ENCODE measurements at places on chromosomes 16 and 17.

- peaks cover 58% of the 10 kb centered on the region for H3K4me1 ChIP-seq
- DNase-seq: no peak
- H3K27ac ChIP-seq: peak within 1 kb of the TSS; percentile 99
- no peaks in the 10 kb centered on the region for H3K27me3 ChIP-seq
Measured at GRCh38 chr17:45221081-45222013, at the start of gene FMNL1. TSS of gene FMNL1 (plus strand) at chr17:45221885. CDS start at chr17:45222125, 240 bp downstream.

DNA sequence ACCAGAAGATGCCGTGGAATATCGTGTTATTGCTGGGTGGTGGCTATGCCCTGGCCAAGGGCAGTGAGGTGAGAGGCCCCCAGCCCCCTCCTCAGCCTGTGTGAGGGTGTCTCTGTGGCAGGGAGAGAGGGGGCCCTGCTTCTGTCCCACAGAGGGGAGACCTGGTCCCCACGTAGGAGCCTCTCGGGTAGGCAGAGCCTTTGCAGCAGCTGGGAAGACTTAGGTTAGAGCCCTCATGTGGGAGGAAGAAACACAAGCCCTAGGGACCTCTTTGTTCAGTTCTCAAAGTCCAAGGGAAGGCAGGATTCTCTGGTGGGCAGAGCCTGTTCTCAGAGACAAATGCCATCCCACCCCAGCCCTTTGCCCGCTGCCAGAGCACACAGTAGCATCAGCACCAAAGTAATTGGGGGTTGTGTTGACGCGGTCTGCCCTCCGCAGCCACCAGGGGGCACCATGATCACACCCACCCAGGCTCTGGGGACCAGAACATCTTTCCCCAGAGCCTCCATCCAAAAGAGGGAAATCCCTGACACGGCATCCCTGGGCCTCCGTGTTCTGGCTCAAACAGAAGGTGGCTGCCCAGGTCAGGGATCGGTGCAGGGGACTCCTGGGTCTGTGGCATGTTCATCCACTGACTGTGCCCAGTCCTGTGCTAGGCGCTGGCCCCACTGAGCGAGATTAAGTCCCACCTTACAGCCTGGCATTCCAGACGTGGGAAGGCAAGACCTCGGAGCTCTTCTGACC, 11.5 kb upstream of the FOXN1 start:
- peaks cover 22% of the 10 kb centered on the region for H3K27me3 ChIP-seq
- no peaks in the 10 kb centered on the region for H3K36me3 ChIP-seq
- no peaks in the 10 kb centered on the region for H3K4me1 ChIP-seq
- peak; percentile 70 for DNase-seq
- H3K4me3 ChIP-seq: no peak overlapping the region

DNA sequence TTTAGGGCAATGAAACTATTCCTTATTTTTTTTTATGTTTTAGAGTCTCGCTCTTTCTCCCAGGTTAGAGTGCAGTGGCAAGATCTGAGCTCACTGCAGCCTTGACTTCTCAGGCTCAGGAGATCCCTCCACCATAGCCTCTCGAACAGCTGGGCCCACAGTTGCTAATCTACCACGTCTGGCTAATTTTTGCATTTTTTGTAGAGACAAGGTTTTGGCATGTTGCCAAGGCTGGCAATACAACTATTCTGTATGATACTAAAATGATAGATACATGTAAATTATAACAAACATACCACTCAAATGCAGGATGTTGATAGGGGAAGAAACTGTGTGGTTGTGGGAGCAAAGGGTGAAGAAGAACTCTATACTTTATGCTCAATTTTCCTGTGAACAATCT, 401.3 kb downstream of the ZFHX3 start:
- no peak for DNase-seq
- H3K4me3 ChIP-seq: no peak overlapping the region
- no peaks in the 10 kb centered on the region for H3K4me1 ChIP-seq
- H3K27me3 ChIP-seq: no peaks in the 10 kb centered on the region
- no peak overlapping the region for H3K27ac ChIP-seq

DNA sequence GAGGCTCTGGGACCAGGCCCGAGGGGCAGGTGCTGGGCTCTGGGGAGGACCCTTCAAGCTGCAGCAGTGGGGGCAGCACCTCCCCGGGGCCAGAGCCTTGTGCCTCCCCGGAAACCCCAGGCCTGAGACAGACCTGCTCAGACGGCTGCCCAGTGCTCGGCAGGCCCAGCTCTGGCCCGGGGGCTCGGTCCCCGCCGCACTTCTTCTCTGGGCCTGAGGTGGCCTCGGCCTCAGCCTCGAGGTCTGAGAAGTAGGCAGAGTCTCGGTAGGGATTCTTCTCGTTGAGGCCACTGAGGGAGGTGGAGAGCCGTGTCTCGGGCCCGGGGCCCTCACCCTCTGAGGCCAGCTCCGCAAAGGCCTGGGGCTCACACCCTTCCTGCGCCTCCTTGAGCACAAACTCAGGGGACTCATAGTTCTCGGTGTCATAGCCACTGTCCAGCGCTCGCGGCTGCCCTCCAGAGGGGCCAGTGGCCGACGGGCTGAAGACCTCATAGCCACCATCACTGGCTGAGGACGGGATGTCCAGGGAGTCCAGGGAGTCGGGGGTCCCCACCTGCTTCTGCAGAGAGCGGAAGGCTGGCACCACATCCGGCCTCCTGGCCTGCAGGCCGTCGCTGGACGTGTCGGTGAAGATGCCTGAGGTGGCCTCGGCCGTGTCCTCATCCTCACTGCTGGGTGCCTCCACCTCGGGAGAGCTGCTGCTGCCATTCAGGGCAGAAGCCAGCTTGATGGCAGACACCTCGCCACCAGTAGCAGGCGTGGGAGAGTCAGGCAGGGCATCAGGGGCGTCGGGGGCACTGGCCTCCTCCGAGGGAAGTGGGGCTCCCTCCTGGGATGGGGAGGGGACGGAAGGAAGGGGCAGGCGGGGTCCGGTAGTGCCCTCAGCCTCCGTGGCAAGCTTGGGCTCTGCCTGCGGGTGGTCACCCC, 44.3 kb upstream of the PVALEF start:
- H3K4me1 ChIP-seq: peaks cover 6% of the 10 kb centered on the region
- DNase-seq: no peak
- H3K27me3 ChIP-seq: peaks cover 10% of the 10 kb centered on the region
- H3K4me3 ChIP-seq: no peak overlapping the region

DNA sequence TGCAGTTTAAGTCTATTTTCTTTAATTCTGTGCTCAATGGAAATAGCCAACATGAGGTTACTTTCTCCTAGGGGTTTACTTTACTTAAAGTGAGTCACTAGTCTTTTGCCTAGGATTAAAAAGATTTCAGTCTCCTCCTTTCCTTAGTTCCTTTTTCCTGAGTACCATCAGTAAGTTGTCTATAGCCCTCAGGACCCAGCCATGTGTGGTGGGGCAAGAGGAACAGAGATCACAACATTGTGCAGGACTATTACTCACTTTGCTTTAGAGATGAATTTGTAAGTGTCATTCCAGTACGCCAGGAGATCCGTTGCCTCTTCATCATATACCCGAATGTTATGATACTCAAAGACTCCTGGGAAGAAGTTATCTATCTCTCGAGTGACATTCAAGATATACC, 27.7 kb upstream of the CORO6 start:
- H3K4me1 ChIP-seq: no peaks in the 10 kb centered on the region
- no peak for DNase-seq
- peaks cover 40% of the 10 kb centered on the region for H3K36me3 ChIP-seq
- H3K27me3 ChIP-seq: no peaks in the 10 kb centered on the region
- H3K4me3 ChIP-seq: no peak overlapping the region
